GM12864 (cell line): ENCODE measurements at places on chromosomes 16 and 17.

GRCh38 chr17:75335315-75335714 lies 46.1 kb upstream of the SLC25A19 start:
- DNase-seq: no peak

- no peak for DNase-seq
Observed at GRCh38 chr17:38994026-38994425, 26.8 kb upstream of the FBXO47 start.

- DNase-seq: no peak
Observed at GRCh38 chr16:10541366-10541765, 39.0 kb downstream of the EMP2 start.

DNA sequence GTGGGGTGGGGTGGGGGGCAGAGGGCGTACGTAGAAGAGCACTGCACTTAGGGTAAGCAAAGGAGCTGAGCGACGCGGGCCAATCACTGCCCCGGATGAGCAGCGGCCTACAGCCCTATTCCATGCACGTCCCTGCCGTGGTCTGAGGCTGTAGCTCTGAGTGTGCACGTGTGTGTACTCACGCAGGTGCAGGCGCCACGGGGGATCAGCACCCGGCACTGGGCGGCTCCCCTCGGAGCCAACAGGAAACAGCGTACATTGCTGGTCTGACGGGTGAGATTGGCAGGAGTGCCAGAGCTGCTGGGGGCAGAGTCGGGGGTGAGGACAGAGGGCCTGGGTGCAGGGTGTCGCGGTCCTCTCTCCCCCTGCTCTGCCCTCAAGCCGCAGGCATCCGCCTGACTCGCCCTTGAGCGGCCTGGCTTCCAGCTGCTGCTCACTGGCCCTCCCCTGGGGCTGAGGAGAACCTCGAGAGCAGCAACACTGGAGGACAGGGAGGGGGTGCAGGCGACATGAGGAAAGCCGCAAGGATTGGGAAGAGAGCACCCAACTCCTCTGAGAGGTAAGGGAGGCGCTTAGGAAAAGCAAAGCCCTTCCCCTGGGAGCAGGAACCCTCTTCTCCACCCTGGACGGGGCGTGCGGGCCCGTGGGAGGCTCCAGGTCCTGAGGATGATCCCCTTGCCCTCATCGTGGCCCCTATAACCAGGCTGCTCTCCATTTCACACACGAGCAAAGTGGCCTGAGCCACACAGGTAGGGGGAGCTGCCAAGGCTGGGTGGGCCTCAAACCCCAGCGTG lies 57.8 kb downstream of the ENGASE start:
- no peak for DNase-seq

DNA sequence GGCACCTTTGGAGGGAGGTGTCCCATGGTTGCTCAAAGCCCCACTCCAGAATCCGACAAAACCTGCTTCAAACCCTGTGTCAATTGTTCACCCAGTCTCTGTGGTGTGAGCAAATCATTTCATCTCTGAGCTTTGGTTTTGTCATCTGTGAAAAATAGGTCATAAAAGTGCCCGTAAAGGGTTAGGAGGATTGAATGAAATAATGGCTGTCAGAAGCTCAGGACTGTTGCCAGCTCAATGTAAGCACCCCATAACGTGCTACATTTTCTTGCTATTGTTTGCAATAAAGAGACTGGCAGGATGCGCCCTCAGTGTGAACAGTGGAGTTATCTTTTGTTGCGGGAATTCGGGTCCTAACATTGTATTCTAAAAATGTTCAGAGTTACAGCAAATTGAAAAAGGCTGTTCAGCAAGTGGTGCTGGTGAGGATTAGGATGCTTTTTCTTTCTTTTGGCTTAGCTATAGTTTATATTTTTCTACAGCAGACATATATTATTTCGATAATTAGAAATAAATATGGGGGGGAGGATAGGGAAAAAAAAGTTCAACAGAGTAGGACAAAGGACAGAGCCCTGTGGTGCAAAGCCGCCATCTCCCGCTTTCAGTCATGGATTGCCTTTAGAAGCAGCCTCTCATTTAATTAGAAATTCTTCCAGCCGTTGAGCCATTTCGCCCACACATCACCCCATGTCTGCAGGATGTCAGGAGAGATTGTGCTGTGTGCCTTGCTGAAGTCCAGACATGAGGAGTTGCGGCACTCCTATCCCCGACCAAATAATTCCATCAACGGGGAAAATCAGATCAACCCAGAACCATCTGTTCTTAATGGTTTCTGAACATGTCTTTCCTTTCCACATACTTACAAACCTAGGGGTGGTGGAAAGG lies 20.9 kb upstream of the PYY start:
- DNase-seq: no peak

DNA sequence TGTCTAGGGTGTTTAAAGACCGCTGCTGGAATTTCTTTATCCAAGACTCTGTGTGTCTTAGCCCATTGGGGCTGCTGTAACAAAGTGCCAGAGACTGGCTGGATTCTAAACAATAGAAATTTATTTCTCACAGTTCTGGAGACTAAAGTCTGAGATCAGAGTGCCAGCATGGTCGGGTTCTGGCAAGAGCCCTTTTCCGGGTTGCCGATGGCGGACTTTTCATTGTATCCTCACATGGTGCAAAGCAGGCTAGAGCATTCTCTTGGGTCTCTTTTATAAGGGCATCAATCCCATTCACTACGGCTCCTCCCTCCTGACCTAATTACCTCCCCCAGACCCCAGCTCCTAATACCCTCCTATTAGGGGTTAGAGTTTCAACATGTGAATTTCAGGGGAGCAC lies 9.5 kb downstream of the NLRC5 start:
- no peak for DNase-seq

DNA sequence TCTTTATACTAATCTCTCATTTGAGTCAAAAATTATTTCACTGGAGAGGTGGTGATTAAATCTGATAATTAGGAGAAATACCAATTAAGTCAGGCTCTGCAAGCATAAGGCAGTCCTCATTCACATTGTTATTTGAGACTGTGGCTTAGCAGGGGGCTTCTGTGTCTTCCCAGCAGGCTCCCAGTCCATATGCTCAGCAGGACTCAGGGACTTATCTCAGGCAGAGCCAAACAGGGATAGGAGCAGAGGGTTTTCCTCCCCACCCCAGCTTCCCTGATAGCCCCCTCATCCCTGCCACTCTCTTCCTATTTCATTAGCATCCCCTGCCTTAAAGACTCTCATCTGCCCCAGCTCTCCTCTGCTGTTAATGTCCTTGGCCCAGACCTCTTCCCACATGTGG lies 104.3 kb upstream of the DNAH9 start:
- DNase-seq: no peak

GRCh38 chr17:37756051-37756450 lies 11.2 kb upstream of the HNF1B start:
- DNase-seq: no peak

DNA sequence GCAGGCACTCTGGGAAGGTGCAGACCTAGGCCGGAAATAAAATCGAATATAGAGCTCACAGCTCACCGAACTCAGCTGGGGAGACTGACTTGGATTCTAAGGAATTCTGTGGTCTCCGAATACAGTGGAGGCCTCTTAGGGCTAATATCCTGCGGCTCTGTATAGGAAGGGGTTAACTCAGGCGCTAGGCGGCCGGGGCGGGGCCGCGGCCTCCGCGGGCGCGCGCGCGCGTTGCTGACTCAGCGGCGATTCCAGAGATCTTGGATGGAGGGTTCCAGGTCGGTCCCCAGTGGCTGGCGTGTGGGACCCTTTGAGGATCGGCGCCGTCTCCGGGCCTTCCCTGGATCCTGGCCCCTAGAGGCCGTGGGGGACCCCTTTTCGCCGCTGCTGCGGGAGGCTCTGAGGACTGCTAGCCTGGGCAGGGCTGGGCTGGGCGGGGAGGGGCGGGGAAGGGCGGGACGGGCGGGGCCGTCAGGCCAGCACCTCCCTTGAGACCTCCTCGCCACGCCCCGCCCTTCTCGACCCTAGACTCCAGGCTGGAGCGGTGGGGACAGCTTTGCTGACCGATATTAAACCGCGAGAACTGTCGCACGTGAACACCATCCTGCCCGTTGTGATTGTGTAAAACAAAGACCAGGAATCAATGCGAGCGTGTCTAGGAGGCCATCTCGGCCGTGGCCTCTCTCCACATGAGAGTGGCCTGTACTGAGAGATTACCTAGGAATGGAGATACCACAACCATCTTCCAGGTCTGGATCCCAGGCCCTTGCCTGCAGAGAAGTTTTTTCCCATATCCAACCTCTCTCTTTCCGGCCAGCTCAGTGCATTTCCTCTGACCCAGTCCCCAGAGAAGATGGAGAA lies 1.4 kb upstream of the PLEKHH3 start:
- peak; percentile 77 for DNase-seq

- DNase-seq: no peak
Observed at GRCh38 chr16:23081675-23082119, 67.6 kb downstream of the USP31 start.

GRCh38 chr17:62388856-62389255 lies 8.5 kb downstream of the EFCAB3 start:
- no peak for DNase-seq

DNA sequence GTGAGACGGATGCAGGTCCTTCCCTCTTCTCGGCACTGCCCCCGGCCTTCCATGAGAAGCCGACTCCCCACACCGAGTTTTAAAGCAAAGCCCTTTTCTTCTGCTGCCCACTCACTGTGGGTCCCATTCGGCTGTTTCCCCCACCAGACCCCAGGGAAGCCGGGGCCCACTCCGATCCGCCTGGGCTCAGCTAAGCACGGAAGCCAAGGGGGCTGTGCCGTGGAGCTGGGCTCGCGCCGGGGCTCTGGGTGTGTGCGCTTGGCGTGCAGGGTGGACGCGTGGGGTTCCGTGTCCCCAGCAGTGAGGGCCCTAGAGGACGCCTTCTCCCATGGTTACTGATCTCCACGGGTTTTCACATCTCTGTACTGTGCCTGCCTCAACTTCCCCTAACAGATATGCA lies 68.5 kb downstream of the KLHDC4 start:
- DNase-seq: no peak

DNA sequence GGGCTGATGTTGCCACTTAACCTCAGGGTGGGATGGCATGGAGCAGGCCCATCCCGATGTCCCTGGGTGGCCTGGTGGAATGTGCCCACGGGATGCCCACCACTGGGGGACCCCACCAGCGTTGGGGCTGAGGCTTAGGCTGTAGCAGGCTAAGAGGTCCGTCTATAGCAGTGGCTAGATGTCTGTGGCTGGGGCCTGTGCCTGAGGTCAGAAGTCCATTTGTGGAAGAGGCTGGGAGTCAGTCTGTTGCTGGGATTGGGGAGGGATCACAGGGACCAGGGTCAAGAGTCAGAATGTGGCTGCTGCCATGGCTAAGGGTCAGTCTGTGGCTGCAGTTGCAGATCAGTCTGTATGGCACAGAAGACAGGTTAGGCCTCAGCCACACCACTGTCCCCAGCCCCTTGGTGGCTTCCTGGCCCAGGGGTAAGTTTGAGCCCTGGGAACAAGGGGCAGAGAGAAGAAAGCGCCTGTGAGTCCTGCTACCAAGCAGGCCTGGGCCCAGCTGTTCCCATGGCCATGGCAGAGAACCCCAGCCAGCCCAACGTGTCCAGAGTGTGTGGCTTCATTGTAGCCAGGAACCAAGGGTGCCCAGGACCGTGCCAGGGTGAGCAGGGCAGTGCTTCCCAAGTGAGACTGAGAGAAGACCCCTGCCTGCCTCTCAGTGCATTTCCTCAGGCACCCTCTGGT lies 35.7 kb downstream of the RAI1 start:
- no peak for DNase-seq

DNA sequence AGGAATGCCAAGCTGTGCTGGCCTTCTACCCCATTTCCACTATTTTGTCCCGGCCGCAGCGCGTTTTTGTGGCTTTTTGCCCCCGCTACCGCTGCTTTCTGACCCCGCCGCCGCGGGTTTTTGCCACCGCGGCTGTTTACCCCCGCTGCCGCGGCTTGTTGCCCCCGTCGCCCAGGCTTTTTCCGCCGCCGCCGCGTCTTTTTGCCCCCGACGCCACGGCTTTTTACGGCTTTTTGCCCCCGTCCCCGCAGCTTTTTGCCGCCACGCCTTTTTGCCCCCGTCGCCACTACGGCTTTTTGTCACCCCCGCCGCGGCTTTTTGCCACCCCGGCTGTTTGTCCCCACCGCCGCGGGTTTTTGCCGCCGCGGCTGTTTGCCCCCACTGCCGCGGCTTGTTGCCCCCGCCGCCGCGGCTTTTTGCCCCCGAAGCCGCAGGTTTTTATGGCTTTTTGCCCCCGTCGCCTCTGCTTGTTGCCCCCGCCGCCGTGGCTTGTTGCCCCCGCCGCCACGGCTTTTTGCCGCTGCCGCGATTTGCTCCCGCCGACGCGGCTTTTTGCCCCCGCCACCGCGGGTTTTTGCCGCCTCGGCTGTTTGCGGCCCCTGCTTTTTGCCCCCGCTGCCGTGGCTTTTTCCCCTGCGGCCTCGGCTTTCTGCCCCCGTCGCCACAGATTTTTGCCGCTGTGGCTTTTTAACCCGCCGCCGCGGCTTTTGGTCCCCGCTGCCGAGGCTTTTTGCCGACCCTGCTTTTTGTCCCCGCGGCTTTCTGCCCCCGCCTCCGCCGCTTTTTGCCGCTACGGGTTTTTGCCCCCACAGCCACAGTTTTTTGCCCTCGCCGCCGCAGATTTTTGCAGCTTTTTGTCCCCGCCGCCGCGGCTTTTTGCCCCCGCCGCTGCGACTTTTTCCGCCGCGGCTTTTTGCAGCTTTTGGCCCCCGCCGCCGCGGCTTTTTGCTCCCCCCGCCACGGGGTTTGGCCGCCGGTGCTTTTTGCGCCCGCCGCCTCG lies 520.4 kb upstream of the WSB1 start:
- DNase-seq: no peak
